ENCODE measurements at places on chromosomes 1 and 21. TPM values are rescaled to one million over a fixed set of nuclear protein-coding genes. Genes with fewer than 3 reads are reported as not detected.
A peak's percentile ranks its signal among the peaks of the same experiment; 100 is the strongest.

GRCh38 chr1:11797525-11798216 is 8.1 kb downstream of the MTHFR start:
- peak; percentile 51 for DNase-seq

DNA sequence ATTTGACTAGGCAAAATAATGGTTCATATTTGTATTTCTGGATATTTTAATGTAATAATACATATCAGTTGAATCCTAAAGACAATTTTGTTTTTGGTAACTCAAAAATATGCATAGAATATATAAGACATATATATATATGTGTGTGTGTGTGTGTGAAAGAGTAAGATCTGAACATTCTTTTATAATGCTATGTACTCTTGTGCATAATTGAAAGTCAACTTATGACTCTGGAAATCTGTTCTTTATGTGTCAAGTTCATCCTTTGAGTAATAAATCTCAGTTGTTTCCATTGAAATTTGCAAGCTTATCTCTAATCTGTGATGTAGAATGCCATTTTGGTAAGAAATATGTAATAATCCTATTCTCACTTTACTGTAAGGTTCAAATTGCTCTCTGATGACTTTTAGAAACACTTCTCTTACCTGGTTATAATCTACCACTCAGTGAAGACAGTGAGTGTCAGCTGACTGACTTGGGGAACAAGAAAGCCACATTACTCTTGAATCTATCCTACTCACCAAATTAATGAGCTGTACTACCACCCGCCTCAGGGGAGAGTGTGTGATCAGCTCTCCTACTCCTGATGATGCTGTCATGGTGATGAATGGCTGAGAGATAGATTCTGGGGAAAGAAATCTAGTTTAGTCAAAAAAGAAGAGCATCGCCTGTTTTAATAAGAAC is 15.0 kb upstream of the NEK7 start:
- DNase-seq, result no peak

- no peak for DNase-seq
These were observed 15.8 kb downstream of the GPSM2 start for GRCh38 chr1:108892356-108893140.

DNA sequence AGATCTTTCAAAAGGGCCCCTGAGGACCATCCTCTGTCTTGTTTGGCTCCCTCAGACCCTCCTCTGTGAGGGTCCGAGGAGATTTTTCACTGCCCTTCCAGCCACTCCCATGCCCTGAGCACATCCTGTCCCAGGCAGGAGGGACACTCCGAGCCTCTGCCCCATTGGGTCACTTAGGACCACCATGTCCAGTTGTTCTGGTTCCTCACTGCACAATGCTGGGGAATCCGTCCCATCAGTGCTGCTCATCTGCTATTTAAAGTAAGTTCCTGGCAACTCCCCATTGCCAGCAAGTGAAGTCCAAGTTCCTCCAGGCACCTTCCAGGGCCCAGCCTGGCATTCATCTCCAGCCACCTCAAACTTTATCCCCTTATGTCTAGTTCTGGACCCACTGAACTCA is 117.5 kb upstream of the GRIK3 start:
- peak; percentile 19 for DNase-seq

DNA sequence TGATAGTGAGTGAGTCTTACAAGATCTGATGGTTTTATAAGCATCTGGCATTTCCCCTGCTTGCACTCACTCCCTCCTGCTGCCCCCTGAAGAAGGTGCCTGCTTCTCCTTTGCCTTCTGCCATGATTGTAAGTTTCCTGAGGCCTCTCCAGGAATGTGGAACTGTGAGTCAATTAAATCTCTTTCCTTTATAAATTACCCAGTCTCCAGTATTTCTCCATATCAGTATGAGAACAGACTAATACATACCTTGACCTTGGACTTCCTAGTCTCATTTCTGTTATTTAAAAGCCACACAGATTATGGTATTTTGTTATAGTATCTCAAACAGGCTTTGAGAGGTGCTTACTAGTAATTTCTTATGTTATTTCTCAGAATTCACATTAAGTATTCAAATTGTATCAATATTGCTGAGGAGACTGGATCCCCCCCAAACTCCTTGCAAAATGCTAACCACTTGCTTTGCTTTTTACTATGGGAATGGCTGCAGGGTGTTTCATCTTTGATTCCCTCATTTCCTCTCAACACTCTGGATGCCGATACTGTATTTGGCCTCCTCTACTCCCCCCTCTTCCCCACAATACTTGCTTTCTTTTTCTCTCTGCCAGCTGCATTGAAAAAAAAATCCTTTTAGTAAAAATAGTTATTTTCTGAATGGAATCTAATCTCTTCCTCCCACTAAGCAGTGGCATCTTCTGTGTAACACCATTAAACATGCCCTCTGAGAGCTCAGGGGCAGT is 96.9 kb upstream of the WLS start:
- DNase-seq, result no peak

Gene SELENBP1
- 408 TPM for total RNA-seq

- no peak for DNase-seq
These were observed 243.0 kb upstream of the RUNX1 start for GRCh38 chr21:35291973-35292627.

GRCh38 chr1:200242110-200243041 is 167.5 kb downstream of the ZNF281 start:
- DNase-seq, result no peak

- DNase-seq, result peak; percentile 75
These were observed 19.7 kb downstream of the CDK18 start for GRCh38 chr1:205523891-205524793.

- no peak for DNase-seq
These were observed 78.4 kb downstream of the SMYD3 start for GRCh38 chr1:246428542-246429308.

- no peak for DNase-seq
These were observed 31.3 kb downstream of the INPP5B start for GRCh38 chr1:37915476-37916093.
